ENCODE measurements at places on chromosomes 6 and 20.

- DNase-seq = no peak
These were observed 77.3 kb downstream of the CD40 start for GRCh38 chr20:46195264-46196036.

DNA sequence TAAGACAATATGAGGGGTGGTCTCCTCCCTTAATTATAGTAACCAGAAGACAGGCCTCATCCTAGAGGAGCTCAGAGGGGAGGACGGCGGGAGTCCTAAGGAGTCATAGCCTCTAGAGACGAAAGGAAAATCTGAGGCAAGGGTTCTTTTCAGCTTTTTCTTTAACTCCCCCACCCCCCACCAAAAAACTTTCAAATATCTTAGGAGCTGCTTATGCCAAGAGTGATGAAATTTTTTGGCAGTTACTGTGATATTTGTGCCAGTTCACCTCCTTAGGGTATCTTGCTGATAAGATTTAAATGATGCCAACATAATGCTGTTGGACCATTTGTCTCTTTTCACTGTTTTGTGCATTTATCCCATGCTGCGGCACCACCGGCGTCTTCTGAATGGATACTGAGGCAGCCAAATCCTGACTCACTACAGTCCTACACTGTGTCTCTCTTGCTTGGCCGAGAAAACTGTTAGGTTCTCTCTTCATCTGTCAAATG, 44.5 kb upstream of the DSE start:
- no peak for DNase-seq

DNA sequence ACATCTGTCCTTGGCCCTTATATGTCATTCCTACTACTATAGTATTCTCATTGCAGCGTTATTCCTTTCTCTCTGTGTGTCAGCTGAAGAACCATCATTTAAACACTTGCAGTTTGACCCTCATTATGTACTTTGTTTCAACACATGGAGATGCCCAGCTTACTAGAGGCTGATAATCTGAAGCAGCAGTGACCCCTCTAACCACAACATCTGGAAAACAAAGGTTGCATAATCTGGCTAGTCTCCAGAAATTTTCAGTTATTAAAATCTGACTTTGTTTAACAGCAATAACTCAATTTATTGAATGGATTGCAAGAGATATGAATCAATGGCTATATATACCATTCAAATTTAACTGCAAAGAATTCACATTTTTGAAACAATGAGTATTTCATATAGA, 6.6 kb upstream of the PHIP start:
- DNase-seq = no peak

- no peak for DNase-seq
These were observed 614 bp upstream of the TMEM242 start for GRCh38 chr6:157323966-157324300.

DNA sequence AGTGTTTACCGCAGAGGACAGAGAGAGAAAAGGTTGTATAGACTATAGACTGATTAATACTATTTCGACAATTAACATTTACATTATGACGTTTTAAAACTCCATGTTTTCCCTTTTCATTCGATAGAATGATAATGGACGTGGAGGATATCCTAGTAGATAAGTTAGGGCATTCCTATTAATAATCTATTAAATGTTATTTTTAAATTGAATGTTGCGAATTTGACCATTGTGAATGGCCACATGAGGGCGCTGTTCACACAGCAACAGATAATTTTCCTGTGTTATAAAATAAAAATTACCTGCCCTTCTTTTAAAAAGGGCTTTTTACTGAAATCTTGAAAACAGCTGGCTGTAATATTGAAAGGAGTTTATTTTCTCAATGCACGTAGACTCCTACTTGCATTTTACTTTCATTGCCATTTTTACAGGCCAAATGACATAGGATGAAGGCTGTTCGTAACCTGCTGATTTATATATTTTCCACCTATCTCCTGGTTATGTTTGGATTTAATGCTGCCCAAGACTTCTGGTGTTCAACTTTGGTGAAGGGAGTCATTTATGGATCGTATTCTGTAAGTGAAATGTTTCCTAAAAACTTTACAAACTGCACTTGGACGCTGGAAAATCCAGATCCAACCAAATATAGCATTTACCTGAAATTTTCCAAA, 3.3 kb downstream of the ADGRB3 start:
- peak; percentile 23 for DNase-seq

GRCh38 chr20:25553819-25554296, 31.5 kb downstream of the NINL start:
- no peak for DNase-seq

GRCh38 chr6:52389626-52390360, 27.8 kb downstream of the PAQR8 start:
- DNase-seq = peak; percentile 59

GRCh38 chr6:45666846-45667245, 289.1 kb upstream of the SUPT3H start:
- DNase-seq = peak; percentile 54

GRCh38 chr6:66926060-66926459, 1219.0 kb upstream of the EYS start:
- DNase-seq = no peak

DNA sequence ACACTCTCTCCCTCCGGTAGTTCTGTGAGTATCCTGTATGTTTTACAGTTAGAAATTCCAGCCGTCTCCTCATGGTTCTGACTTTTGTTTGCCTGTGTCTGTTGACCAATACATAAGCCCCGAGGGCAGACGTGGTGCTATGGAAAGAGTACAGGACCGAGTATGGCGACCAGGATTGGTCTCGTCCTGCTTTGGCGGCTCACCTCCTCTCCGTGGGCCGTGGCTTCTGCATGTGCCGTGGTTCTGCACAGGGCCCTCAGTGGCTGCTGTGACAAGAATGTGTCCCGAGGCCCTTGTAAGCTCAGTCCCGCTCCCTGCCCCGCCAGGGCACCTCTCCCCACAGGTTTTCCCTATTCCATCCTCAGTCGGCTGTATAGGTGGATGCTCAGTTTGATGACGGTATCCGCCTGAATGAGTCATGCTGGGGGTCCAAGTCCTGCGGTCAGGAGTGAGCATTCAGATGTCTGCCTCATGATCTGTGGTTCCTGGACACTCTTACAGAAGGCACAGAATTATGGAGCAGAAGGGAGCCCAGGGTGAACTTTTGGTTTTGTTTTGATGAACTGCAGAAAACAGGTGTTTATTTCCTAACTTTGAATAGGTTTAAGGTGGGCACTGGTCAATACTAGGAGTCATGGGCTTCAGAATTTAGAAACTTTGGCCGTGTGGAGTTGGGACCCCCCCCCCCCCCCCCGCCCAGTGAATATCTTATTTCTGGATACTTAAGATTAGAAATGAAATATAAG, 1.2 kb downstream of the ARFGAP1 start:
- DNase-seq = no peak

- DNase-seq = no peak
These were observed 171.9 kb upstream of the PMEPA1 start for GRCh38 chr20:57881466-57882385.

DNA sequence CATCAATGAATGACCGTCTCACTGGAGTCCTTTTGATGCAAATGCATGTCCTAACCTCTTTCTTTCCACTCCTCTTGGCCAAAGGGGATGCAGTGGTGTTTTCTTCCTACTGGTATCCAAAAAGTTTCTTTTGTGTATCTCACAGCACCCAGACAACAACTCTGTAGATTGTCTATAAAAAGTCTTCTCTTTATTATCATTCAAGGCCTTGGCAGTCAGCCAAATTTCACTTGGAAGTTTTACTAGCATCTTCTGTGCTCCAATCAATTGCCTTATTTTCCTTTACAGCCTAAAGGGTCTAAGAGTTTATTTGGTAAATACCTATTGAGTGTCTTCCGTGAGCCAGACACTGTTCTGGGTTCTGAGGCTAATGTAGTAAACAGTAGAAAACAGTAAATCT, 150.2 kb upstream of the RNF217 start:
- DNase-seq = no peak

- peak; percentile 77 for DNase-seq
These were observed 58.5 kb downstream of the AHI1 start for GRCh38 chr6:135438907-135439535.
